Iris pigment epithelial cell (primary cell): ENCODE measurements at places on chromosomes 4 and X.

DNA sequence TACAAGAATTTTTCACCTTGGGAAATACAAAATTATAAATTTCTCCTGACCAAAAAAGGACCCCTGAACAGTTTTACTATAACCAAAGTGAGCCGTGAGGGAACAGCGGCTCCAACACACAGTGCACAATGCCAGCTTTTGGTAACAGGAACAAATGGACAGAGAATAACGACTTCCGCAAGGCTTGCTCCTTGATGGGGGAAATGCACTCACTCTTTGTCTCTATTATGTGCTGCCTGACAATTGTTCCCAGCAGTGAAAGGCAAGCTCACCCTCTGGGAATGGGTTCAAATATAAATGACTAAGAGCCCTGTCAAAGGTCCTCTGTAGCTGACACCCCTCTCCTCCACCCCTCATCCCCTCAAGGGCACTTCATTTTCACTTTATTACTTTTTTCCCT, 325.8 kb upstream of the GALNT7 start:
- no peak for DNase-seq

- no peak for DNase-seq
These were observed 59.8 kb downstream of the PACRGL start for GRCh38 chr4:20760053-20760452.

DNA sequence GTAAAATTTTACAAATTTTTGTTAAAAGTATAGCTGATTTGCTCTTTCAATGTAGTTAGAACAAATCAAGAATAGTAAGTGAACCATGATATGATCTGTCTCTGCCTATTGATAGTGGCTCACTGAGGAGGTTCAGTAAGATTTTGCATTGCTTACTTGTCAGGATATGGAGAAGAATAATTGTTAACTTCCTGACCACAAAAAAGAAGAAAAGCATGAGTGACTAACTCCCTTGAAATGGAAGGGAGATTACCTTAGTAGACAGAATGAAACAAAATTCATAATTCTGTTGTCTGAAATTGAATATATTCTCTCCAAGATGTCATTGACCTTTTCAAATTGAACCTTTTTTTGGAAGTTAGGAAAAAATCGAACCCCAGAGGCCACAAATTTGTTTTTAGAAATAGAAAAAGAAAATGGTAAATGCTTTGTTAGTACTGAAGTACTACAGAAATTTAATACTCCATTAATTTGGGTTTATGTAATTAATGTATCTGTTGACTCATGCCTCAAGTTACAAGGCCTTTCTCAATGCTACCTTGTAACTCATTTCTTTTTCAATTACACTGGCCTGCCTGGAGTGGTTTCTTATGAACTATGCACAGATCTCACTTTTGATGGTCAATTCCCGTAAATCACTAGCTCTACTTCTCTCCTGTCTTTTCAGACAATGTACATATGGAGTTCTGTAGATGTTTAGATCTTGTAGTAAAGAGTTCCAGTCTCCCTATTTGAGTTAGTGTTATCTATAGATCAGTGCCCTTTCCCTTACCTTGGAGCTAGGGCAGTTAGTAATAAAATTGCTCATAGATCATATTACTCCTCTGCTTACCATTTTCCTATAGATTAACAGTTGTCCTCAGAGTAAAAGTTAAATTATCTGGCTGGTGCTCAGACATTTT, 139.3 kb downstream of the TLL1 start:
- peak; percentile 58 for DNase-seq

- peak; percentile 41 for DNase-seq
These were observed 45.8 kb downstream of the HDAC8 start for GRCh38 chrX:72526534-72527508.

DNA sequence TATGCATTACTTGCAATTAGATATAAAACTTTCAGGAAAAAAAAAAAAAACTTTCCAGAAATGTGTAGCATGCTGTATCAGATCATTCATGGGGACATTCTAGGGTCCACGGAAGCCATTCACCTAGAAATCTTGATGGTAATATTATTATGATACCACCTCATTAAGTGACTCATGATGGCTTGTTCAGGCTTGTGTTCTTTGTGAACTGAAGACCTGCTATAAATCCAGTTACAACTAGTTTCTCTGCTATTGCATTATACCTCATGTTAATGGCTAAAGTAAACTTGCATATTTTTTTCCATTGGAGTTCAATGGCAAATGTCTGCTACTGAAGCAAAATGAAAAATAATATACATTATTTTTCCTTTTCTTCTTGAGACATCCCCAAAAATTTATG, 35.3 kb upstream of the PTPN13 start:
- peak; percentile 29 for DNase-seq

- DNase-seq: peak; percentile 34
These were observed 761 bp downstream of the FGFRL1 start for GRCh38 chr4:1012034-1012739.

GRCh38 chr4:149047368-149047767, 605.2 kb upstream of the NR3C2 start:
- no peak for DNase-seq

DNA sequence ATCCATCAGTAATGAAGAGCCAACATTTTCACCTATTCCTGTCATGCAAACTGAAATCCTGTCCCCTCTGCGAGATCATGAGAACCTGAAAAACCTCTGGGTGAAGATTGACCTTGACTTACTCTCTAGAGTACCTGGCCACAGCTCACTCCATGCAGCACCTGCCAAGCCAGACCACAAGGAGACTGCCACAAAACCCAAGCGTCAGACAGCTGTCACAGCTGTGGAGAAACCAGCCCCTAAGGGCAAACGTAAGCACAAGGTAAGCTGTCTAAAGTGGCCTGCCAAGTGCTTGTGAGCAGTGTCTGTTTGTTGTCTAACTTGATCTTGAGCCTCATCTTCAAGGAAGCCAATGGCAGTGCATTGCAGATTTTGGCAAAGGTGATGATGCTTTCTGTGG, 455.9 kb downstream of the AFF2 start:
- no peak for DNase-seq

GRCh38 chr4:11546391-11547175, 117.9 kb upstream of the HS3ST1 start:
- DNase-seq: no peak

GRCh38 chrX:3599802-3600430, 113.5 kb downstream of the PRKX start:
- DNase-seq: no peak

DNA sequence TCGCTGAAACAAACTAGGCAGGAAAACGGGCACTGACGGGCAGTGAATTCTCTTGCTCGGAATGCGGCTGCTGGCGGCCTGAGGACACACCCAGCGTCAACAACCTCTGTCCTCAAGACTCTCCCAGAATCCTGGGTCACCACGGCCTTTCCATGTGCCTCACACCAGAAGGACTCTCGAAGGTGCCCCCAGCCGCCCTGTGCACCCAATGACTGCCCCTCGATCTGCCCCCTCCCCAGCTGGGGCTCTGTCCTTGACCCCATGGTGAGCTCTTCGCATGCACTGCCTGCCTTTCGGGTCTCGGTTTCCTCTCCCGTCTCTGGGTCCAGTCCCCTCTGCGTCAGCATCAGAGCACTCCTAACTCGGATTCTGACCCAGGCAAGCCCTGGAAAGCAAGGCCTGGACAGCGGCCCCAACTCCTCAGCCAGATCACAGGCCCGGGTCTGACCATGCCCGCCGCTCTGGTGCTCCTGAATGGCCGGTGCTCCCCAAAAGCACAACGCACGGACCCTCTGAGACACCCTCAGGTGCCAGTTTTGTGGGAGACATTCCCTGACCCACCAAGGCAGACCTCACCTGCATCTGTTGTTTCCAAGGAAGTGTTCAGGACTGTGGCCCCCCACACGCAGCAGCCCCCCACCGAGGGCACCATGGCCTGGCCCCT, 56.0 kb downstream of the ACOX3 start:
- DNase-seq: no peak

GRCh38 chr4:98406819-98407218, 145.6 kb downstream of the RAP1GDS1 start:
- no peak for DNase-seq

- DNase-seq: no peak
These were observed 111.4 kb downstream of the VSIG4 start for GRCh38 chrX:65928522-65928921.

DNA sequence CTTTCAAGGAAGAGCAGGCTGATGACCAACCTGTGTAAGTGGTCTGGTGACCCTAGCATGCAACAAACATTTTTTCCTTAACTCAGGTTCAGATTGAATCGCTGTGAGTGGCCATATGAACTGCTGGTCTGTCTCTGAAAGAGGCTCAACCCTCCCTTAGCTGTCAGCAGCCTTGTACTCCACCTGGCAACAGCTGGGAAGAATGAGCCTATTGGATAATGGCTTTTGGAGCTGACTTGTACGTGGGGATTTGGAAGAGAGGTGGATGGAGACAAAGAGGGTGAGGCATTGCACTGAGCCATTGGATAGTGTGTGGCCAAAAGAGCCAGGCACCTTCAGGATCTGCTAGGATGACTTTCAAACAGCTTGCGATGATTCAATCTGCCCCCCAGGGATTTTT, 35.7 kb upstream of the BMP15 start:
- DNase-seq: no peak

- DNase-seq: no peak
These were observed 719.7 kb upstream of the GRIA3 start for GRCh38 chrX:122464341-122464740.

DNA sequence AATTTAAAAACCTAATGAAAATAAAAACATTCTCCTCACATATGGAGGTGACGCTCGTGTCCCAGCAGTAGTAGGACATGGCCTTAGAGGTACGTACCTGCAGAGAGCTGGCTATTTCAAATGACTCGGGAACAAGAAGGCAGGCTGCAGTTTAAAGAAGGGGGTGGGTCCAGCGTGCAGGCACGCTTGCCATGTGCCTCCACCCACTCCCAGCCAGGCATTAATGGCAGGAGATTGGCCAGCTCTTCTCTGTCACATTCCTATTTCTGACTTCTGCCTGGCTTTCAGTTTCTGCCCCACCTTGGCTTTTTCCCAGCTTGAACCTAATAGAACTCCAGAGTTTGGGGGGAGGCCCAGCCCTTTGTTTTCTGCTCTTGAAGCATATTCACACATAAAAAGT, 17.2 kb downstream of the PDHA1 start:
- DNase-seq: no peak

- DNase-seq: peak; percentile 1
These were observed 311.0 kb downstream of the CENPC start for GRCh38 chr4:67234296-67234695.

DNA sequence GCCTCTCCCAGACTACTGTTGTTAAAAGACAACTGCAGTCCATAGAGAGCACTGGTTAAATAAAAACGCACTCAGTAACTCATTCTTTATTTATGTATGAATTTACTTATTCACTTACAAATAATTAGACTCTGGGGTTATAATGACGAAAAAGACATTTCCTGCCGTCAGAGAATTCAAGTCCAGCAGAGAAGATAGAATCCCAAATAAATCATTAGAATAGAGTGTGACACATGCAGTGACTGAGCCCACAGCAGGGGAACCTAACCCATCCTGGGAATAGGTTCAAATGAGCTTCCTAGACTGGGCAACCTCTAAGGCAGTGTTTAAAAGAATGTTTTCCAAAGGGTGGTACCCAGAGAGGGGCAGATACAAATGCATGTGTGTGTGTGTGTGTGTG, 53.9 kb downstream of the FGFBP1 start:
- DNase-seq: no peak

DNA sequence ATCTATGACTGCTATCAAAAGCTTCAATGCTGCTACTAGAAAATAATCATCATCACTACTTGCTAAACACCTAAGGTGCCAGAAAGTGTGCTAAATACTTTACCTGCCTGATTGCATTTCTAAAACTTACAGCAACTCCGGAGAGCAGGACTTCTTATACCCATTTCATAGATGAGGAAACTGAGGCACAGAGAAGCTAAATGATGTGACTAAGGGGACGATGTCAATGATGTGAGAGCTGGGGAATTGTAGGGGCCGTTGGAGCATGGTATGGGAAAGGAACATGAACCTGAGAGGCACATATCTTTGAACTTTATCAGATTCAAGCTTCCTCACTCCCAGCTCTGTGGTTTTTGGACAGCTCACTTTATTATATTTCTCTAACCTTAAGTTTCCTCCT, 38.7 kb downstream of the CCKAR start:
- no peak for DNase-seq
